Lower leg skin (tissue), 4 donors: ENCODE measurements at places on chromosomes 11 and 22. TPM values are rescaled to one million over a fixed set of nuclear protein-coding genes. Genes with fewer than 3 reads are reported as not detected.

DNA sequence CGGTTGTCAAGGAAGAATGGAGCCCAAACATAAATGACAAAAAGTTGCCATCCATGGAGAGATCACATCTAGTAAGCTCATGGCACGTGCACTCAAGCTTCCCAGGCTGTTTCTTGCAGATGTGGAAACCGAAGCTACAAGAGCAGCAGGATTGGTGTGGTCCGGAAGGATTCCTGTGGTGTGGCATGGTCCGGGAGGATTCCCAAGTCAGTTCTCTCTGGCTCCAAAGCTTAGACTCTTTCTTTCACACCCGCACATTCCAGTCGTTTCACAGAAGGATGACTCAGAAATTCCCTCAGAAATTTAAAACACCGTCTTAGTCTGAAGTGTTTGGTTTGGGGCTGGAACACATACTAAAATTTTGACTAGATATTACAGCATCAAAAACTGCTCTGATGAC lies 78.0 kb upstream of the DRD2 start:
- DNase-seq, result peak; percentile 36

DNA sequence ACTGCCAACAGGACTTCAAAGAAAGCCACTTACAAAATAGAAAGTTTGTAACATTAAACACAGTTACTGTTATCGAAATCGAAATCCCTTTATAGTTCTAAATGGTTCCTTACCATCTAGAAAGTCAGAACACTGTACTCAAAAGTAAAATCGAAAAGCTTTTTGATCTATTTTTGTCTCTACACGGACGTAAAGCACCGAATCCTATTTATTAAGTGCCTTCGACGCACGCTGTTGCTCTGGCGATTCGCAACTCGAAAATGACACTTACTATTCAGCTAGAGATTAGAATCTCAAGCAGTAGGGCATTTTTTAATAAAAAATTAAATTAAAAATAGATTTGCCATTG lies 78.3 kb downstream of the LARGE1 start:
- DNase-seq, result no peak

DNA sequence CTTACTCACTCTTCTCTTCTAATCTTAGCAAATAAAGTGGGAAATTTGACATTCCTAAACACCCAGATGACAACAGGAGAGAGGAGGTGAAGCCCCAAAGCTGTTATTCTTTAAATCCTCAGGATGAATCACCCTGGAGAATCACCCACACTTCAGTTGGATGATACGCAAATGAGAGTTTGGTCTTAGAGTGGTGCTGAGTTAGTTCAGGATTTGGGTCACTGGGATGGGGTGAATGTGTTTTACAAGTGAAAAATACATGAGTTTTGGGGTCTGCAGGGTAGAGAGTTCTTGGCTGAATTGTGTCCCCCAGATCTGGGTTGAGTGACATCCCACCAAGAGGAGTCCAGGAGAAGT lies 117.2 kb downstream of the GGTLC2 start:
- no peak for DNase-seq

GRCh38 chr11:45741582-45741981 lies 63.4 kb upstream of the SLC35C1 start:
- DNase-seq, result no peak

CNTN5 gene
- not detected for total RNA-seq
